ENCODE measurements at places on chromosomes 12 and 14.
A peak's percentile ranks its signal among the peaks of the same experiment; 100 is the strongest.

DNA sequence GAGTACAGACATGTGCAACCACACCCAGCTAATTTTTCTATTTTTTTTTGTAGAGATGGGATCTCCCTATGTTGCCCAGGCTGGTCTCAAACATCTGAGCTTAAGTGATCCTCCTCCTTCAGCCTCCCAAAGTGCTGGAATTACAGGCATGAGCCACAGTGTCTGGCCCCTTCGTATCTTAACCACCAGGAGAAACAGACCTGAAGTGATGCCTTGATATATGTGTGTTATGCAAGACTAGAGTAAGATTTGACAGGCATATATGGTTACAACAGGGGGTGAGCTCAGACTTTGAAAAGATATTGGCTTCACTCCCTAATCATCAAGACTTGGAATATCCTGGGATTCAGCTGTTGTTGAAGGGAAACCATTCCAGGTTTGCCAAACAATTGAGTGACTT lies 10.7 kb upstream of the GALNT6 start:
- no peak for DNase-seq

DNA sequence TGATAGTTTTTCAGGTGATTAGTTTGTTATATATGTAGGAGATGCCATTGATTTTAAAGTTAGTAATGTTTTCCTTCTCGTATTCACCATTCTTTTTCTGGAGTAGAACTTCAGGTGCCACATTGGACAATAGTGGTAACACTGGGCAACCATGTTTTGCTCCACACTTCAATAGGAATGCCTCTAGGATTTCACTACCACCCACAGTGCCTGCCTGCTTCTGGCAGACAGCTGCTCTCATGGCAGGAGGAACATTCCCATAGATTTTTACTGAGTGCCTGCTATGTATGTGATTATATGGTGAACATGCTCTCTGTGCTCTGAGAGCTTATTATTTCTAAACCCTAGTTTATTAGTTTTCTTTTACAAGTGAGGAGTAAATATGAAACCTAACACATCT lies 53.7 kb downstream of the GCH1 start:
- DNase-seq: no peak

GRCh38 chr12:81329085-81329484 lies 251.2 kb downstream of the ACSS3 start:
- DNase-seq: no peak

GRCh38 chr14:90345239-90345557 lies 13.5 kb upstream of the NRDE2 start:
- DNase-seq: no peak

GRCh38 chr14:95504135-95505029 lies 12.1 kb downstream of the SYNE3 start:
- DNase-seq: no peak

DNA sequence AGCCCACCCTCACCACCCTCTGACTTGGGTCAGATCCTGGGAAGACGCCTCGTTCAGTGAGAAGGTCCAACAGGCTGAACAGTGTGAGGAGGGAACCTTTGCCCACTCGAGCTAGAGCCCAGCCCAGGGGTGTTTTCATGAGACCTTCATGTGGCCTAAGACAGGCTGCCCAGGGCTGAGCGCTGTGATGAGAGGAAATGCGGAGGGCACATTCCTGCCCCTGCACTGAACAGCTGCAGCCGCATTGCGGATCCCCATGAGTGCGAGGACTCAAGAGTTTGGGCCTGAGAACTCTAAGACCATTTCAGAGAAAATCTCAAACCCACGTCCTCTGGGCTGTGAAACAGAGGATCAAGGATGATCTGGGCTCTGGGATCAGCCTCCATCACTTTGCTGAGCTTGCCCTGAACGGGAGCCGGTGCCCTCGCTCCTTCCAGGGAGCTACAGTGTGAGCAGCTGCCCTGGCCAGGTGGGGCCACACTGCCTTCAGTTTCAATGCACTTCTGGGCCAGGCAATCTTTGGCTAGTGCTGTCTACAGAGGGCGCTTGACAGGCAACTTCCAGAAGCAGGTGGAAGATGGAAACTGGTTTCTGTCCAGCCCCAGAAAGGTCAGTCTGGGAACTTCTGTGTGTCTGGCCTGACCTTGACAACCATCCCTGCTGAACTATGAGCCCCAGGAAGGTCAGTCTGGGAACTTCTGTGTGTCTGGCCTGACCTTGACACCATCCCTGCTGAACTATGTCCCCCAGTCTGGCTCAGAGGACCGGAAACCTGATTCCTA lies 43.5 kb upstream of the P2RX7 start:
- no peak for DNase-seq

DNA sequence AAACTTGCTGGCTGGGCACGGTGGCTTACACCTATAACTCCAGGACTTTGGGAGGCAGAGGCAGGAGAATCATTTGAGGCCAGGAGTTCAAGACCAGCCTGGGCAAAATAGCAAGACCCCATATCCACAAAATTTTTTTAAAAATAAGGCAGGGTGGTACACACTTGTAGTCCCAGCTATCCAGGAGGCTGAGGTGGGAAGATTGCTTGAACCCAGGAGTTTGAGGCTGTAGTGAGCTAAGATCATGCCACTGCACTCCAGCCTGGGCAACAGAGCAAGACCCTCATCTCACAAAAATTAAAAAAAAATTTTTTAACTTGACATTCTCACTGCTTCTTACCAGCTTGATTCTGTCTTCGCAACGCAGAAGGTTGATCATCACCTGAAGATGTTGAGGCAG lies 39.5 kb downstream of the SSH1 start:
- DNase-seq: no peak

DNA sequence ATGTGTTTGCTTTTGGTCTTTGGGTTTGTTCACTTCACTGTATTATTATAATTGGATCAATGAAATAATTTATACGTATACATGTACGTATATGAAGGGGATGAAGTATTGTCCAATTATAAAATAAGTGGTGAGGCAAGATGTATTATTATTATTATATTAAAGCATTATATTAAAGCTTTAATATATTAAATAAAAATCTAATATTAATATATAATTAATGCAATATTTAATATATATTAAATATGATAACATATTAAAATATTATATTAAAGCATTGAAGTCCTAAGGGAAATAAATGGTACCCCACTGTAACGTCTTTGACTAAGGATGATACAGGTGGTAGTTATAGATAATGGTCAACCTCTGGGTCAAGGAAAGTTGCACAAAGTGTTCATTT lies 63.7 kb upstream of the RTL1 start:
- no peak for DNase-seq

- DNase-seq: no peak
Observed at GRCh38 chr12:22284871-22285270, 49.6 kb downstream of the ST8SIA1 start.

- DNase-seq: no peak
Observed at GRCh38 chr12:71865166-71865713, 25.7 kb downstream of the TBC1D15 start.

DNA sequence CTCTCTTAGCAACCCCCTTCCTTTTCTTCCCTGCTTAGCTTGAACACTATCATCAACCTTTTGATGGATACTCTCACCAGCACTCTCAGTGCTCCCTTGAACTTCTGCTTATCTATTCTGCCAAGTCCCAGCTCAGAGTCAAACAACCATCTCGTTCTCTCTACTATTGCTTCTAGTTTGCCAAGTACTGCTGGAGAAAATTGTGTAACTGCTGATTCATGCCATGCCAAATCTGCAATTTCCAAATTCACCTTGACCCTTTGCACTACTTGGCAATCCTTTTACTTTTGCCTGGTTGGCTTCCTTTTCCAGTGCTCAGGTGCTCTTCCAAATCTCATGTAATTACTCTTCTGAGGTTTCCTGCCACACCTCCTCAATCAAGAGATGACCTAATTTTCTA lies 2.8 kb upstream of the CCDC196 start:
- no peak for DNase-seq

DNA sequence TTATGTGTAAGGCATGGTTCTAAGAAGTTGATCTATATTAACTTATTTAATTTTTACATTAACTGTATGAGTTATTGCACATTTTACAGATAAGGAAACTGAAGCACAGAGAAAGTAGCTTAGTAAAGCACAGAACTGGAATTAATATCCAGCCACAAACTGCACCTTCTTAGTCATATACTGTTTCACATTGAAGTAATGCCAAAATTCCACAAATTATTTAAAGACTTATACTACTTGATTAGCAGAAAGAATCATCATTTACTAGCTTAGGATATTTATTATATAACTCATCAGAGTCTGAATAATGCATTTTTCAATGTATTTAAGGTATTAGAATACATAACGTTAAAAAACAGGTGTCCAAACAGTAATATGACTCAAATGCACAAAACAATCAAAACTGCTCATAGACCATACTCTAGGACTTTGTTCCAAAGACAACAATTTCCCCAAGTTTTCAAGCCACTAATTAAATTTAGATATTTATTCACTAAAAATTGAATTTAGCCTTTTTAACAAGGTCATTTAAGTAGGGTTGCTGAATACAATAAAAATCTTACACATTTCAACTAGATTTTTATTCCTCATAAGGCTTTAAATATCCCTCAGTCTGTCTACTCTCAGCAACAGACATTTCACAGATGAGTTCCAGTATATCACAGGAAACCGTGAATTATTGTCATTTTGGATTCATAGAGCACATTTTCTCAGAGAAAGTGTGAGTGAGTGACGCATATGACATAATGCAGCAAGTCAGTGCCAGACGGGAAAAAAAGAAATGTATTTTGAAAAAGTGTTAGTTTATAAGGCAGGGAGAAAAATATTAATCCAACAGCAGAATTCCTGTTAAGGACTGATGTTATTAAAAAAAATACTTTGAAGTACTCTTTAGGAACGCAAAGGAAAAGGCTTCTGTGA lies 782.5 kb downstream of the TMTC2 start:
- DNase-seq: no peak

- DNase-seq: no peak
Observed at GRCh38 chr12:66187036-66187435, 2.0 kb upstream of the IRAK3 start.

DNA sequence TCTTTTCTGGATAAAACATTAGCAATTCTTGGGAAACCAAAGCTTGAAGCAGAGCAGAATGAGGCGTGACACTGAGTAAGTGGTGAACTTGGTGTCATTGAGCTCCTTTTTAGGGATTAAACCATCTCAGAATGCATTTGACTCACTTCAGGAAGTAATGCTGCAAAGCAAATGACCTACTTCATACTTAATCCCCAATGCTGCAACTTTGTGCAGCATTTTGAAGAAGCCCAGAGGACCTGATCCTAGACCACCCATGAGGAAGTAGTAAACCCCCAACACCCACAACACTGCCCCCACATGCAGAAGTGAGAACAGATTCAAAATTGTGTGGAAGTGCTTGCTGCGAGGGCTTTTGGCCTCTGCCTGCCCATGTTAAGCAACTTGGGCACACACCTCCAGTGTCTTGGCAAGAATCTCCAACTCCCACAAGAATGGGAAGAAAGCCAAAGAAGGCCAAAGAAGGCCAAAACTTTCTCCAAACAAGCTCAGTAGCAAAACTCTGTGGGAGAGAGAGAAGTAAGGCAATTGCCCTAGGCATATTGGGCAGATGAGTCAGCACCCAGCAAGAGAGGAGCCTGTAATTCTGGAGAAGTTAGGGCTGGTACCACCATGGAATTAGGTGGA lies 69.2 kb upstream of the ETV6 start:
- peak; percentile 63 for DNase-seq

GRCh38 chr14:69675877-69676416 lies 64.6 kb downstream of the SUSD6 start:
- no peak for DNase-seq

DNA sequence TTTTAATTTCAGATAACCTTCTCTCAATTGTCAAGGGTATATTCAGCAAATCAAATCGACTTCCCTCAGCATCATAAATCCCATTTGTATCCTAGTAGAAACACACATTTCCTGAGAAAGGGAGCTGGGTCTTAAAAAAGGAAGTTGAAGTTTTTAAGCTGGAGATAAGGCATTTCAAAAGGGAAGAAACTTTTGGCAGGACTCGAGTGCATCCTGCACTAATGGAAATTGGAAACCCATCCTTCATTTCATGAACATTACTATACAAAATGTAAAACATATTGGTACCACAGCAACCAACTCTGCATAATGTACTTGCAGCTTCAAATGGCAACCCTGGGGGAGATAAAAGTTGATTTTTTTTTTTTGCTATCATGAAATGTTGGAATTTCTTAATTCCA lies 23.7 kb upstream of the TMCC3 start:
- no peak for DNase-seq

GRCh38 chr12:47144769-47145168 lies 65.0 kb upstream of the AMIGO2 start:
- no peak for DNase-seq

DNA sequence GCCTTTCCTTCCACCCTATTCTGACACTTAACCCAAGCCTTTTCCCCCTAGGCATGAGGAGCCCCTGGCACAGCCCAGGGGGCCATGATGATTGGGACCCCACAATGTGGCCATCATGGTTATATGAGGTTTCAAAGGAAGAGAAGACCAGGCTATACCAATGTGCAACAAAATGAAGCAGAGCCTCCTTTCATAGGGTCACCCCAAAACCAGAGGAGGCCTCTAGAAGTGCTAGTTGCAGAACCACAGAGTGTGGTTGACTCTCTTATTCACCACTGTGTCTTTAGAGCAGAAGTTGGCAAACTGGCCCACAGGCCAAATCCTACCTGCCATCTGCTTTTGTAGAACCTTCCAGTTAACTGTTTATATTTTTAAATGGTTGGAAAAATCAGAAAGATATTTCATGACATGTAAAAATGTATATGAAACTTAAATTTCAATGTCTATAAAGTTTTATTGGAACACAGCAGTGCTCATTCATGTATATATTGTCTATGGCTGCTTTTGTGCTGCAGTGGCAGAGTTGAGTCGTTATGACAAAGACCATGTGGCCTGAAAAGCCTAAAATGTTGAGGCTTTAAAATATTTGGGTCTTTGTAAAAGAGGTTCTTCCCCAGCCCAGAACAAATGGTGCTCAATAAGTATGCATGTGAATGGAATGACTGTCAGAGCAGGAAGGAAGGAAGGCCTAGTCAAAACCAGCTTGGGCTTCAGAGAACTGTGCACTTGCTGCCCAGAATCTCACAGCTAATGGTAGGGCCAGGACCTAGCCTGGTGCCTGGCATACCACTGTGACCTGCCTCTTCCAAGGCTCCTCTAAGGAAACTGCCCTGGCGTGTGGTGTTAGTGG lies 49.2 kb downstream of the SUSD6 start:
- DNase-seq: no peak

GRCh38 chr14:93090826-93091555 lies 24.7 kb downstream of the ITPK1 start:
- no peak for DNase-seq

GRCh38 chr14:20632831-20633691 lies 8.4 kb downstream of the OR6S1 start:
- DNase-seq: no peak

GRCh38 chr14:89351516-89352404 lies 65.3 kb downstream of the FOXN3 start:
- no peak for DNase-seq

DNA sequence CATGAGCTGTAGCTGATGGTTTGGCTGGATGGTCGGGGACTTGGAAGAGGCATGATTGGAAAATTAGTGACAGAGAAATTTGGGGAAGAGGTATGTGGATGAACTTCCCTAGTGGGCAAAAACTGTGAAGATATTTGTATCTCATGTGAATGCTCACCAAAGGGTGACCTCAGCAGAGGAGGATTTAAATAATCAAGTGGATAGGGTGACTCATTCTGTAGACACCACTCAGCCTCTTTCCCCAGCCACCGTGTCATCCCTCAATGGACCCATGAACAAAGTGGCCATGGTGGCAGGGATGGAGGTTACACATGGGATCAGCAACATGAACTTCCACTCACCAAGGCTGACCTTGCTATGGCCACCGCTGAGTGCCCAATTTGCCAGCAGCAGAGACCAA lies 60.8 kb upstream of the KRAS start:
- no peak for DNase-seq
